ENCODE measurements at places on chromosomes 12 and 14.
A peak's percentile ranks its signal among the peaks of the same experiment; 100 is the strongest.

DNA sequence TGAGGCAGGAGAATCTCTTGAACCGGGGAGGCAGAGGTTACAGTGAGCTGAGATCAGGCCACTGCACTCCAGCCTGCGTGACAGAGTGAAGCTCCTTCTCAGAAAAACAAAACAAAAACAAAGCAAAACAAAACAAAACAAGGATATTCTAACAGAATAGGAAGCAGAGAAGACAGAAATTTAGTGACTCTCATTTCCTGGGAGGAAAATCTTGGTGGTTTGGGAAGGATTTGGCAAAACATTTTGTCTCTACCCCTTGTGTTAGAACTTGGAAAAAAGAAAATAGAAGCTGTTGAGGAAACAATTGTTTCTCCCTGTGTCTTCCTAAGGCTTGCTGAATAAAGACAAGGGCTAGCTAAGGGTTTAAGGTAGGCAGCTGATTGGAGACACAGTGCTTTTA lies 79.7 kb upstream of the PTPRR start:
- DNase-seq: no peak

DNA sequence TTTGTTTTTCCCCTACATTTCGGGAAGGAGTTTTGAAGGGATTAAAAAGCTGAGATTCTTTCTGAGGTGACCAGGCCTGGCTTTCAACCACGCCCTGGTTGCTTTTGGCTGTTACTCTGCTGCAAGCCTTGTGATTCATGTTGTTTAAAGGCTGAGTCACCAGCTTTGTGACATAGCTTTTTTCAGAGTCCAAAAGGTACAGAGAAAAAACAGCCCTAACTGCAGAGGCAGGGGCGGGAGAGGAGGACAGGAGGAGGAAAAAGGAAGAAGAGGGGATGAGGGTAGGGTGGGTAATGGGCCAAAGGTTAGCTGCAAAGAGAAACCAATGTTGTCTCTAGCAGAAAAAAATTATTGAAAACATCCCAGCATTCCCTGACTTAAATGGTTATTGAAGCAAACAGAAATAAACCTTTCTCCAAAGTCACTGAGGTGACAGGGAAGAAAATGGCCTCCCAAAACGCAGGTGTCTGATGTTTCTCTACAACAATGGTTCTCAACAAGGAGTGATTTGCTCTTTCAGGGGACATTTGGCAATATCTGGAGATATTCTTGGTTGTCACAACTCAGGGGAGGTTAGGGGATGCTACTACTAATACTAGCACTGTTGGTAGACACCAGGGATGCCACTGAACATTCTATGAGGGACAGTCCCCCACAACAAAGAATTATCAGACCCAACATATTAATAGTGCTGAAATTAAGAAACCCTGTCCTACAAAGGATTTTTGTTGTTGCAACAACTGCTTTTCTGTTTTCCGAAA lies 2.1 kb upstream of the UBC start:
- no peak for DNase-seq

DNA sequence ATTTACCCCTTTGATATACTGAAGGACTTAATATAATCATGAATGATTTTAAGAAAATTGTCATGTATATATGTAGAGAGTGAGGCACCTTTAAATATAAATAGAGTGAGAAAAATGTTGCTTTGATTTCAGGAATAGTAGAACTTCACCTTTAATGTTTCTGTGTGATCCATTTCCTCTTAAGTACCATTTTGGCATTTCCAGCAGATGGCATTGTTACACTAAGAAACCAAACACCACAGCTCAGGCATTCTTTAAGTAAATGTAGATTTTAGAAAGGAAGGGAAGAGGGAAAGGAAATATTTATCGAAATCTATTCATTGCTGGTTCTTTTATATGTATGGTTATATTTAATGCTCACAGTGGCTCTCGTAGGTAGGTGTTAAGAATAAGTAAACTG lies 556.7 kb upstream of the FBXO33 start:
- DNase-seq: peak; percentile 1

DNA sequence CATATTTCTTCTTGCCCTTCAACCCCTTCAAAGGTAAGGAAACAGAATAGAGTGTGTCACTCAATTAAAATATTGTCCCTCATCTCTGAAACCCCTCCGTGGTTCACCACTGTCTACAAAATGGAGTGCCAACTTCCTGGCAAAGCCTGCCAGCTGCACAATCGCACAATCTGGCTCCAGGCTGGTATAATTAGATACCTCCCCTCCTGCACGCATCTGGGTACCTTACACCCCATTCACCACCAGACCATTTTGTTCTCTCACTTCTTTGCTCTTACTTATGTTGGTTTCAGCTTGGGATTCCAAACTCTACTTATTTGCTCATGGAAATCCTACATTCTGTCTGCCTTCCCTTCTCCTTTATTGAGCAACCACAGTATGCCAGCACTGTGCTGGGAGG lies 314.9 kb downstream of the NUAK1 start:
- no peak for DNase-seq

DNA sequence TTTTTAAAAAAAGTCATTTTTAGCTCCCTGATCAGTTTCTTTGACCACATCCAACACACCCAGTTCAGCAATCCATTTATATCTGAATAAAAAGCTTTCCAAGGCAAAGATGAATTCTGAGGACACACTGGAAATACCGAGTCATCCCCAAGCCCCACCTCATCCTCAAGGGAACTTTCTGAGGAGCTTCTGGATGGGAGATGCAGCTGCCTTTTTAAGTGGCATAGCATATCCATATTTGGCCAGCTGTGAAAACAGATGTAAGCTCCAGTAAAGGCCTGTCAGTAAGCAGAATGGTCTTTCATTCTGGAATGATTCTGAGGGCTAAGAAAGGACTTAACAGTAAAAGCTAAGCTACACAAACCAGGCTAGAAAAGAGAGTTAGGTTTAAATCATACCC lies 18.4 kb downstream of the ZFYVE1 start:
- peak; percentile 48 for DNase-seq

- no peak for DNase-seq
These were observed 361.4 kb downstream of the CACNA1C start for GRCh38 chr12:2413999-2414792.

DNA sequence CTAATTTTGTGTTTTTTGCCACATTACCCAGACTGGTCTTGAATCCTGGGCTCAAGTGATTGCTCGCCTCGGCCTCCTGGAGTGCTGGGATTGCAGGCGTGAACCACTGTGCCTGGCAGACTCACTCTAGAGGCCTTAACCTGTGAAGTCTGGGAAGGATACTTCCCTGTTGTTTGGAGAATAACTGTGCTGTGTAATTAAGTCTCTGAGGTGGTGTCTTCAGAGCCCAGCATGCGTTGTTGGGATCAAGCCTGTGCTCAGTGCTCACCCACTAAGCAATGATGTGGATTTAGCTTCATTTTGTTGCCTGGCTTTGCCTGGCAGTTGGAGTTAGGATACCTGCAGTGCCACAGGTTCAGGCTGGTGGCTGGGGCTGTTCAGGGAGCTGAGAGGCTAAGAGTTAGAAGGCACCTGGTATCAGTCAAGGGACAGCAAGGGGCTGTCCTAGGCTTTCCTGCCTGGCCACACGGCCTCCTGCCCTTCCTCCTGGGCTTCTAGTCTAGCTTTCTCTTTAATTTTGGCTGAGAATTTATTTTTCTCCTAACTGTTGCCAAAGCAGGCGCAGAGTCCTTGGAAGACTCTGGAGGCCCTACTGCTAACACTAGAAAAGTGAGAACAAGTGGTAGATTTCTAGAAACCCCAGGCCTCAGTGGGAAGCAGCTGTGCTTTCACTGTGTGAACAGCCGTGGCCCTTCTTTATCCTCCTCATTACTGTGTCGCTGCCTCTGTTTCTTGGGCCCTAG lies 38.5 kb downstream of the EP400 start:
- no peak for DNase-seq

- DNase-seq: no peak
These were observed 647.1 kb upstream of the FLRT2 start for GRCh38 chr14:84882830-84883229.

DNA sequence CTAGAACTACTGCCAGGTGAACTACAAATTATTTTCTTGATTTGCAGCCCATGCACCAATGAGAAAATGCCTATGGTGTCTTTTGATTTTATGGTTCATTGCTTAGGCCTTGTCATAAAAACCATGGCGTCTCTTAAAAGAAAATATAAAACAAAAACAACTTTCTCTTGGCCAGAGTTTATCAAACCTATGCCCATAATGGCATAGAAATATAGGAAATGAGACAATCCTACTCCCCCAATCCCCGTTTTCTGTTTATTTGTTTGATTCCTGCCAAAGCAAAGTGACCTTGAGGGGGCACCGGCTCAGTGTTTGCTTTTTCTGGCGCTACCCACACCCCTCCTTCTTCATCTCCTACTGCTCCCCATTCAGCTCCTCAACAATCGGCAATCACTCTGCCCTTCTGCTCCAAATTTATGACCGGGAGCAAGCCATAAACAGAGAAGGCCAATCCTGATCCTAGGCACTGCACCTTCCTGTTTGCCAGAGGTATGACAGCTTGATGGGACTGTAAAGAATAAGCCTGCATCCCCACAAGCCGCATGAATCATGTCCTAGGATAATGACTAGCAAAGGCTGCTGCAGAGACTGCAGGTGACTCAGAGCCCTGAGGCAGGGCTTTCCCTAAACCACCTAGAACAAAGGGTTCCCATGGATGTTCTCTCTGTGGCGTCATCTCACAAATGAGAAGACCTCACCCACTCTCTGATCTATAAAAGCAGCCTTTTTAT lies 874.9 kb downstream of the NRXN3 start:
- DNase-seq: no peak

DNA sequence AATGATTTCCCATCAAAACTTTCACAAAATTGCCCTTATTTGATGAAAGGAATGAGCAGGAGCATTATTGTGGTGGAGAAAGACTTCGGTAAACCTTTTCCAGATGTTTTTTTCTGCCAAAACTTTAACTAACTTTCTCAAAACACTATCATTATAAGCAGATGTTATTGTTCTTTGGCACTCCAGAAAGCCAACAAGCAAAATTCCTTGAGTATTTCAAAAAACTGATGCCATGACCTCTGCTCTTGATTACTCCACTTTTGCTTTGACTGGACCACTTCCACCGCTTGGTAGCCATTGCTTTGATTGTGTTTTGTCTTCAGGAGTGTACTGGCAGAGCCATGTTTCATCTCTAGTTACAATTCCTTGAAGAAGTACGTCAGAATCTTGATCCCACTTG lies 29.7 kb upstream of the RAB21 start:
- DNase-seq: peak; percentile 38

DNA sequence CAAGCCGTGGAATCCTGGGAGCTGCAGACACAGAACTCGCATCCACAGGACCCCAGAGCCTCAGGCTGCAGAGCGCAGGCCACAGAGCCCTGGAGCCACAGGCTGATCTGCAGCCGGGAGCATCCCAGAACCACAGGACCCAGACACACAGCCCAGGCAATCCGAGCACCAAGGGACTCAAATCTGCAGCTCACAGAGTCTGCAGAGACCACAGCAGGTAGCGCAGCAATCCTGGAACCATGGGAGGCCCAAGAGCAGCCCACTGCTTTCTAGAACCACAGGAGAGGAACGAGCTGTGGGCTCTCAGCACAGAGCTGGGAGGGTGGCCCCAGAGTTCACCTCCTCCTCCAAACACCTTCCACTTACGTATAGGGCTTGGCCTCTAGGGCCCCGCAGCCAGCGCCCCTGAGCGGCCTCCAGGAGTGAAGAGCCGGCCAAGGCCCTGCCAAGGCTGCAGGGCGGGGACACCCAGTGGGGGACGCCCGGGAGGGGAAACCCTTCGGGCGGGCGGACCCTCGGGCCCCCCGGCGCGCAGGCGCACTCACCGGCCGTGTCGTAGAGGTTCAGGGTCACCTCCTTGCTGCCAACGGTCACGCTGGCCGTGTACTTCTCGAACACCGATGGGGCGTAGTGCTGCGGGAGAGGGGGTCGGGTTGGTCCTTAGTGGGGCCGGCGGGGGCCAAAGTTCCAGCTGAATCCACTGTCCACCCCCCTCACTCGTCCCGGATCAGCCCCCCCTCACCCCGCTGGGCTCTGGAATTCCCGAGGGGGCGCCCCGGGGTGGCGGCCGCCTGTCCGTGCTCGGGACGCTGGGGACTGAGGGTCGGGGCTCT lies 665 bp downstream of the RHOF start:
- DNase-seq: no peak

DNA sequence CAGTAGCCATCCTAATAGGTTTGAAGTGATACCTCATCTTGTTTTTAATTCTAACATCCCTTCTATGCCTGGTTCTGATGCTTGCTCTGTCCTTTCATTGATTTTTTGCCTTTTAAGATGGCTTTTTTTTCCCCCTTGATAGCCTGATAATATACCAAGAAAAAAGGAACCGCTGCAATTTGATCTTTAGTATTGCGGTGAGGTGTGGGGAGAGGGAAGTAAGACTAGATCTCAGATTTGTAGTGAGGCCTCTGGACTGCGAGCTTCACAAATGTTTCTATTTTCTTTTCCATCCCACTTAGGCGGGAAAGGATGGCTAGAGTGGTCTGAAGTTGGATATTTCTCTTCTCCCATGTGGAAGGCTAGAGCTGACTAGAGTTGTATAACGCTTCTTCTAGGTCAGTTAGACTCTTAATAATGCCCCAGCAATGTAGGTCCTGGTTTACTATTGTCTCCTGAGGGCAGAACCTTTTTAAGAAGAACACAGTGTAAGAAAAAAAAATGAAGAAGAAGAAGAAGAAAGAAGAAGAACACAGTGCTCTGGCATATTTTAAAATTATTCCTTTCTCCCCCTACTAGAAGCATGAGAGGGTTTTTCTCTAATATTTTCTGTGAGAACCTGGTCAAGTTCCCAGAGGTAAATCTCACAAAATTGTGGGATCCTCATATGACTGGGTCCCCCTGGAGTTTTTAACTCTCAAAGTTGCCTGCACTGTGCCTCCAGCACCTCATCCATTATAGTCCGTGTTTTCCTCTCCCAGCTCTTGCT lies 11.9 kb upstream of the KLRB1 start:
- no peak for DNase-seq

DNA sequence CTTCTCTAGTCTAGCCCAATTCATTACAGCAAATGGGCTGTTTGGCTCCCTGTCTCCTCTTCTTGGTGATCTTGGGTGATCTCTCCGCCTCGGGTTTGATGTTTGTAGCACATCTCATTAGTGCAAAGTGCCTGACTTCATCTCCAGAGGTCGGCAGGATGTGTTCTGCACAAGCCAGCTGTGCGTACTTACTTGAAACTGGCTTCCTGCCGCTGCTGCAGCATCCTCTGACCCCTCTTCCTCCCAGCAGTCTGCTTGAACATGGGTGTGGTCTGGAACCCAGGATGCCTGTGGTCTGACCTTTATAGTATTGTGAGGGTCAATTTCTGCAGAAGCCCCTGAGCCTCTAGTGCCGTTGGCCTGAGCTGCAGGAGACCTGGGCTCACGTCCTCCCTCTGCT lies 99.2 kb downstream of the BEGAIN start:
- DNase-seq: no peak

DNA sequence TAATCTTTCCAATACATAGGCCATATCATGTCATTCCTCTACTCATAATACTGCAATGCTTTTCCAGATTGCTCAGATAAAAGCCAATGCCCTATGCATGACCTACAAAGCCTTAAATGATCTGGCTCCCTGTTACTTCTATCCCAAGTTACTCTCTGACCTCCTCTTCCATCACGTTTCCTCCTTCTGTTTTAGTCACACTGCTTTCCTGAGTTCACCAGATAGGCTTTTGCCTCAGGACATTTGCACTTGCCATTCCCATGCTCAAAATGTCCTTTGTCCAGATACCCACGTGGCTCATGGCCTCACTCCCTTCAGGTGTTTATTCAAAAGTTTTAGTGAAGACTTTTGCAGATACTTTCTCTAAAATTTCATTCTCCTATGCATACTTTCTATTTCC lies 138.7 kb upstream of the PRICKLE1 start:
- no peak for DNase-seq
